ENCODE measurements at places on chromosomes 5 and 9. TPM values are rescaled to one million over a fixed set of nuclear protein-coding genes. Genes with fewer than 3 reads are reported as not detected.

NIM1K gene
- 0.26 TPM for total RNA-seq

GNA14 gene
- 0.15 TPM for total RNA-seq

DNA sequence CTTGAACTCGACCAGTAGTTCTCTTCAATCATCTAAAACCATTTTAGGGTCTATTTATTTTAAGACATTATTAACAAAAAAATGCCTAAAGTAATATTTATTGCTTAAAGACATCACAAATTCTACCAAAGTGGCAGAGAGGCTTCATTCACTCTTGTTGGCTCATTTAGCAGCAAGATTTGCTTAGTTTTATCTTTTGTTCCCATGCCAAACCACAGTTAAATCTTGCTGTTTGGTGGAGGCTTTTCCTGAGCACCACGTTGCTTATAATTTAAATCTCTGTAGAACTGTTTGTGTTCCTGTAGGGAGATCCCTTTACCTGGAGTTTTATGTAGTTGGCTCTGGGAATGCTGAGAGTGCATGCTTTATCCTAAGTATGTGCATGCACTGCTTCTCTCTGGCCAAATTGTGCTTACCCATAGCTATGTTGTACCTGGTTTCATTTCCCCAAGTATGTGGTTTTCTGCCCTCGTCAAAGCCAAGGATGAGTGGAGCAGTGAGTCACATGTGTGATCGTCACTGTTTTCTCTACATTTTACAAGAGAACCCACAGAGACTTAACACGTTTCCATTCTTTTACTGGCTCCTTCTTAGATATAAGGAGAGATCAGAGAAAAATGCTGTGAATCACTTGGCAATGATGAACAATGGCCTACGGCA, 42.1 kb upstream of the MAST4 start:
- H3K27ac ChIP-seq, result no peak overlapping the region
- no peak for DNase-seq
- H3K4me1 ChIP-seq, result no peaks in the 10 kb centered on the region
- no peaks in the 10 kb centered on the region for H3K36me3 ChIP-seq

TSSK1B gene
- not detected for total RNA-seq

- H3K4me3 ChIP-seq, result no peak overlapping the region
- H3K36me3 ChIP-seq, result no peaks in the 10 kb centered on the region
- H3K4me1 ChIP-seq, result peaks cover 9% of the 10 kb centered on the region
Observed at GRCh38 chr9:90455316-90455715, 187.3 kb downstream of the DIRAS2 start.

DNA sequence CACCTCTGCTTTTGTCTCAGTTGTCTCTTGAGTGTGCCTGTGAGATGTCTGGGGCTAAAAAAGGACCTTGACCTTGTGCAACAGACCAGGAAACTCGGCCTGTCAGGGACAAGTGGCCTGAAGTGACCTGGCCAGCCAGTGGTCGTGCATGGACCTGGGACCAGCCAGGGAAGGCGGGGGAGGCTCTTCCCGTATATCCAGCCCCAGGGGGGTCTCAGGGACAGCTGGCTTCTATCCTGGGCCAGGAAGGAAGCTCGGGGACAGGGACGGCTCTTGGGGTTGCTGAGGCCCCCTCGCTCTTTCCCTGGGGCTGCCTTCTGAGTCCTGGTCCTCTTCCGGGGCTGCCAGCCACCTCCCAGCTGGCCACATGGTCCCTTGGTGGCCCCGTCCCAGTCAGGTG, 3.2 kb upstream of the ADAMTSL2 start:
- H3K27me3 ChIP-seq, result peaks cover 68% of the 10 kb centered on the region
- H3K4me3 ChIP-seq, result no peak overlapping the region
- no peak for DNase-seq
- no peaks in the 10 kb centered on the region for H3K4me1 ChIP-seq

PLPP1 gene
- 20.2 TPM for total RNA-seq

DNA sequence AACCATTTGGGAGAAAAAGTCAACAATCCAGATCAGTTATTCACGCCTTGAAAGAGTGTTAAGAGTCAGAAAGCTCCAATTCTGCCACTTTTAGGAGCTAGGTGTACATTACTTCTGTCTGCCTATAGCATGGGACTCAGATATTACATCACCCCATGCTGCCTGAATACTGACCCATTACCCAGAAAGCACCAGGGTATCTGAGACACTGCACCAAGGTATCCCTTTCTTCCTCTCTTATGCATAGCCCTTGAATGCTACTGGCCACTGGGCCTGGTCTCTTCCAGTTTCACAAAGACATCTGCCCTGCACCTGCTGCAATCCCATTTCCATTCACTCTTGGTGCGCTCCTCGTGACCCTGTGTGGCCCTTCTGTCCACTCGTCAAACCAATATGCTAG, 2.6 kb downstream of the STRBP start:
- no peak for DNase-seq
- peaks cover 15% of the 10 kb centered on the region for H3K36me3 ChIP-seq
- H3K27me3 ChIP-seq, result no peaks in the 10 kb centered on the region

EQTN gene
- not detected for total RNA-seq

GRCh38 chr9:18297056-18297841, 176.7 kb upstream of the ADAMTSL1 start:
- no peak overlapping the region for H3K4me3 ChIP-seq
- peak; percentile 5 for DNase-seq
- H3K36me3 ChIP-seq, result no peaks in the 10 kb centered on the region

DNA sequence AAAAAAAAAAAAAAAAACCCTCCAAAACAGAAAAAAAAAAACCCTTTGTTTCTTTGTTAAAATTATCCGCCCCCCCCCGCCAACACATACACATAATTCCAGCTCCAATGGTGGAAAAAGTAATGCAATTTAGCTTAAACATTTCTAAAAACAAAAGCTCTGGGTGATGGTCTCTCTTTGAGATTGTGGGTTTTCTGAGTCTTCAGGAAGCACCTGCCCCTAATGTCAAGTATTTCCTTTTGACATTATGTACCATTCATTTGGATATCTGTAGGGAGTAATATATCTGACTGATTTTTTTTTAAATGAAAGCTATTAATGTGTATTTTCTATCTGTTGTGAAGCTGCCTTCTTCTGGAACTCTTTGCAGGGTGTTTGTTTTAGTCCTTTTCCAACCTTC, 389.7 kb downstream of the TAF11L14 start:
- H3K4me3 ChIP-seq, result no peak overlapping the region
- DNase-seq, result no peak
- no peaks in the 10 kb centered on the region for H3K4me1 ChIP-seq
- H3K27ac ChIP-seq, result no peak overlapping the region
- H3K36me3 ChIP-seq, result no peaks in the 10 kb centered on the region
- no peaks in the 10 kb centered on the region for H3K27me3 ChIP-seq

DNA sequence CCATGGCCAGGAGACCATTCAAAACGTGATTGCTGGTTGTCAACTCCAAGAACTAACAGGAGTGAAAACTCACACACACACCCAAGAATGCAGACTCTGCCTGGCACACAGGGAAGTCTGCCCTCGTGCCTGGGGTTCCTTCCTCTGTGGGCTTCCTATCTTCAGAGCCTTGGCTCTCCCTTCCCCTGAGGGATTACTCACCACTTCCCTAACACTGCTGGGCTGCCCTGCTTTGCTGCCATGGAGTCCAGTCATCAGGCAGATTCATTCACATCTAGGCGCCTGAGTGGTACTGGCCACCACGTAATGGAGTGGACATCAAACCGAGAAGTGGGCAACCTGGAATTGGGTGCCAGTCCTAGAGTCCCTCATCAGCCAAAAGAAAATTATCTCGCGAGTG, 76.4 kb upstream of the PRSS3 start:
- DNase-seq, result no peak
- H3K4me3 ChIP-seq, result no peak overlapping the region
- H3K27me3 ChIP-seq, result peaks cover 18% of the 10 kb centered on the region
- no peaks in the 10 kb centered on the region for H3K36me3 ChIP-seq
- no peak overlapping the region for H3K27ac ChIP-seq

ZDHHC11B gene
- total RNA-seq, result 3.0 TPM

- no peak for DNase-seq
- H3K4me3 ChIP-seq, result no peak overlapping the region
- H3K4me1 ChIP-seq, result no peaks in the 10 kb centered on the region
Observed at GRCh38 chr9:18319918-18320445, 154.0 kb upstream of the ADAMTSL1 start.

GRCh38 chr5:139094154-139095131, 103.7 kb downstream of the SIL1 start:
- H3K27me3 ChIP-seq, result no peaks in the 10 kb centered on the region
- DNase-seq, result no peak
- H3K4me3 ChIP-seq, result no peak overlapping the region
- no peaks in the 10 kb centered on the region for H3K4me1 ChIP-seq
- H3K27ac ChIP-seq, result no peak overlapping the region

DNA sequence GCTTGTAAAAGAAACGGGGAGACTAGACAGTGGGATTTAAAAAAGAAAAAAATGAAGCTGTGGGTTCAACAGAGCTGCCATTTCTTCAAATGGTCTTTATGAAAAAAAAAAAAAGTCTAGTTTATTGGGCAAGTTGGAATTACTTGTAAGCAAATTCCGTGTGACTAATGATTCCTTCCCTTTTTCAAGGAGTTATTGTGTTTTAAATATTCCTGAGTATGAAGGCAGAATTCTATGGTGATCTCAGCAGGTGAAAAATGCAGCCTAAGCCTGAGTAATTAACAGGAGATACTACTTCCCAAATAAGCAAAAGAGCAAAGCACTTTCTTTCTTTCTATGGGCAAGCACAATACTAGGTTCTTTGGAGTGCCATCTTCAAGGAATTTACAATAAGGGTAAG, 481.9 kb downstream of the ZNF608 start:
- H3K4me1 ChIP-seq, result no peaks in the 10 kb centered on the region
- DNase-seq, result no peak
- H3K27me3 ChIP-seq, result no peaks in the 10 kb centered on the region
- no peak overlapping the region for H3K27ac ChIP-seq
- peaks cover under 1% of the 10 kb centered on the region for H3K36me3 ChIP-seq
- no peak overlapping the region for H3K4me3 ChIP-seq

- H3K4me1 ChIP-seq, result peaks cover 96% of the 10 kb centered on the region
- peaks cover 52% of the 10 kb centered on the region for H3K36me3 ChIP-seq
- H3K27me3 ChIP-seq, result no peaks in the 10 kb centered on the region
- DNase-seq, result no peak
- peak overlapping the region; percentile 88 for H3K27ac ChIP-seq
Observed at GRCh38 chr5:107461770-107462169, 209.0 kb downstream of the EFNA5 start.

GRCh38 chr5:16924206-16924605, 11.9 kb downstream of the MYO10 start:
- H3K36me3 ChIP-seq, result peaks cover 10% of the 10 kb centered on the region
- DNase-seq, result no peak
- H3K4me3 ChIP-seq, result no peak overlapping the region
- no peak overlapping the region for H3K27ac ChIP-seq
- H3K4me1 ChIP-seq, result peaks cover 28% of the 10 kb centered on the region

DNA sequence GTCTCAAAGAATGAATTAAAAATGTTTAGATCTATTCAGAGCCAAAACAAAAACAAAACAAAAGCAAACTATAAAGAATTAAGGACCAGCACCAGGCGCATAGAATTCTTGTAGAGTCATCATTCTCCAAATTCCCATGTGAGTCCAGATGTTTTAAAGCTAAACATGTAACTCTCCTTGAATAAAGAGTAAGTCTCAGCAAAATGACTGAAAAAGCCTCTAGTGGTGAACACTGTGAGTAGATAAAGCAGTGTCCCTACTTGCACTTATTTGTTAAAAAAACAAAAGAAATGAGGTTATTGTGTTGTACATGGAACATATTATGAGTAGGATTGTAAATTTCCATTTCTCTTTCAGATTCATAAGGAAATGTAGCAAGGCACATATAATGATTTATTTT, 44.0 kb downstream of the NNT start:
- no peaks in the 10 kb centered on the region for H3K4me1 ChIP-seq
- H3K27me3 ChIP-seq, result no peaks in the 10 kb centered on the region
- no peaks in the 10 kb centered on the region for H3K36me3 ChIP-seq
- no peak for DNase-seq

GRCh38 chr9:96612105-96612965, 7.3 kb downstream of the CDC14B start:
- H3K27me3 ChIP-seq, result no peaks in the 10 kb centered on the region
- no peak overlapping the region for H3K27ac ChIP-seq
- no peaks in the 10 kb centered on the region for H3K36me3 ChIP-seq
- H3K4me1 ChIP-seq, result peaks cover 8% of the 10 kb centered on the region

DNA sequence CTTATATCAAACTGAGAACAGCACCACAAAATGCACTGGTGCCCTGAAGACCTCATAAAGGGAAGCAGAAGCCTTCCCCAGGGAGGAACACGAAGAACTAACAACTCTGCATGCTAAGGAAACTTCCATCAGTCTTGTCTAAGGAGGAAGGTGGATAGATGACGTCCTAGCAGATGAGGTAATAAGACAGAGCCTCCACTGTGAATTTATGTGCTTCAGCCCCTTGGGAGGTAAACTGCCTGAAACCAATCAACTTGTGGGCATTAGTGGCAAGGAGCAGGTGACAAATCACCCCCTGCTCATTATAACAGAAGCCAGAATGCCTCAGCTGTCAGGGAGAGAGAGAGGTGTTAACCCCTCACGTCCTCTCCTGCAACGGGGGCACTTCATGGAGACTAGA, 48.9 kb upstream of the SPIN1 start:
- H3K36me3 ChIP-seq, result peaks cover 5% of the 10 kb centered on the region
- no peak overlapping the region for H3K27ac ChIP-seq
- no peak for DNase-seq
- no peak overlapping the region for H3K4me3 ChIP-seq
- no peaks in the 10 kb centered on the region for H3K27me3 ChIP-seq

GRCh38 chr9:112711050-112711689, 6.7 kb downstream of the INIP start:
- H3K4me1 ChIP-seq, result no peaks in the 10 kb centered on the region
- no peak overlapping the region for H3K4me3 ChIP-seq
- DNase-seq, result no peak
- H3K27me3 ChIP-seq, result no peaks in the 10 kb centered on the region
- no peak overlapping the region for H3K27ac ChIP-seq

DNA sequence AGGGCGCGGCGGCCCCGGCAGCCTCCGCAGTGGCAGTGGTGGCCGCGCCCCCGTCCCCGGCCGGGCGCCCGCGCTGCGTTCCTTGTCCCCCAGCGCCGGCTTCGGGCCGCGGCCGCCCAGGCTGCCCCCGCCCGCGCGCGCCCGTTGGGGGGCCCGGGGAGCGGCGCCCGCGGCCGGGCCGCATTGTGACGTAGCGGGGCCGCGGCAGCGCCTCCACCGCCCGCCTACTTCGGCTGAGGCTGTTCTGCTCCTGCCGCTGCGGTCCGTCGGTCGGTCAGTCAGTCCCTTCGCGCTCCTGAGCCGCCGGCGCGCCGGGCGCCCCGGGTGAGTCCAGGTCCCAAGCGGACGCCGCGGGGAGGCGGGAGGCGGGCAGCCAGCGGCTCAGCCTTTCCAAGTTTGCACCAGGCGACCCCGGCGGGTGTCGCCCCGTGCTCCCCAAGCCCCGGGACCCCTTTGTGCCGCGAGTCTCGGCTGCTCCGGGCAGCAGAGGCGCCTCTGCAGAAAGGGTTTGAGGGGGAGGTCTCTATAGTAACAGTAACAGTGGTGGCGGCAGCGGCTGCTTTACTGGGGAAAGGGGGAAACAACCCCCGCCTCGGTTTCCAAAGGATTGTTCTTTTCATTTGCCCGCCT, at the start of gene SNCAIP:
SNCAIP (plus strand) TSS at position 277 of the 630 bp plus-strand sequence. CDS start 78,898 bp downstream, outside the sequence.
- peaks cover 13% of the 10 kb centered on the region for H3K4me1 ChIP-seq
- H3K36me3 ChIP-seq, result peaks cover 16% of the 10 kb centered on the region
- peak within 1 kb of the TSS; percentile 75 for H3K4me3 ChIP-seq

SLC25A2 gene
- total RNA-seq, result 0.27 TPM
